ENCODE measurements at places on chromosomes 16 and 17. TPM values are rescaled to one million over a fixed set of nuclear protein-coding genes. Genes with fewer than 3 reads are reported as not detected.
A peak's percentile ranks its signal among the peaks of the same experiment; 100 is the strongest.

GRCh38 chr17:5821803-5822202 lies 237.5 kb upstream of the NLRP1 start:
- DNase-seq: no peak

GRCh38 chr17:60602385-60602742 lies 2.4 kb downstream of the PPM1D start:
- peak; percentile 42 for DNase-seq

DNA sequence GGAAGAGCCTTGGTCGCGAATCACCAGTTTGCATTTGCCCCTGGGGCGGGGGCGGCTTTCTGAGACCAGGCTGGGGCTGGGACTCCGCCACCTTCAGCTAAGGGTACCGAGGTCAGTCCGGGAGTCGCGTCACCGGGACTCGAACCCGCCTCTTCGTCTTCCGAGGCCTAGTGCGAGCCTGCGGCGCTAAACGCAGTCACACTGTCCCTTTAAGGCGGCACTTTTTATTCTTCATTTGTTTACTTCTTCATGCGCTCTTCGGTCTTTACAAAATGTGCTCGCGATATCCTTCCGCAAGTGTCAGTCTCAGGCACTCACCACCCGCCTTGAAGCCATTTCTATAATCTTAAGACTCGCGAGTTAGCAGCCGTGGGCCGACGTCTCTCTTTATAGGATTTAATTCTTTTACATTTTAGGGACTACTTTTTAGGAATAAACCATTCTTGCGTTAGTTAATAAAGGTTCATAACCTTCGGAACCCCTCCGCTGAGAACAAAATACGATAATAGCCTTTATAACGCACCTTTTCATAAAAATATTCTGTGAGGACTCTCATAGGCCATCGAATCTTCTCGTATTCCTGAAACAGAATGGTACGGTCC lies 593 bp upstream of the HEXIM1 start:
- DNase-seq: peak; percentile 93

- no peak for DNase-seq
Measured at GRCh38 chr16:1223355-1224214, 1.5 kb downstream of the TPSG1 start.

GRCh38 chr17:9361188-9361955 lies 214.2 kb downstream of the STX8 start:
- DNase-seq: no peak

GRCh38 chr17:15452746-15453145 lies 14.7 kb downstream of the CDRT4 start:
- no peak for DNase-seq

DNA sequence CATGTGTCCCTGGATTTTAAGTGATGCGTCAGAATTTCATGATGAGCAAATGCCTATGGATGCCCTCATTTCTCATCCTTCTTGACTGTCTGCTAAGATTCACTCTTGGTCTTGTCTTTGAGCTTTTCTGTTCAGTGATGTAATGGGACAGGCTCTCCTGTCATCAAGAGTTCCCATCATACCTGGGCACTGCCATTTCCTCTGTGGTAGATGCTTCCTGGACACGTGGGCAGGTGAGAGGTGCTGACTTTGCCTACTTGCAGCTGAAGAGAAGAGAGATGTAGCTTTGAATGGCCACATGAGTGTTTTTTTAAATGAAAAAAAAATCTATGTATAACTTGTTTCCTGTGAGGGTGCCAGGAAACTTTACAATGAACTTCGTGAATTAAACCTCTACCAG lies 557.7 kb downstream of the MAF start:
- no peak for DNase-seq

Gene NR1D1
- total RNA-seq: 0.87 TPM

All from neural progenitor cell (in vitro differentiated cells).